ENCODE measurements at places on chromosomes 3 and 15.

GRCh38 chr3:40148827-40149226 lies 160.7 kb upstream of the EIF1B start:
- no peak for DNase-seq

DNA sequence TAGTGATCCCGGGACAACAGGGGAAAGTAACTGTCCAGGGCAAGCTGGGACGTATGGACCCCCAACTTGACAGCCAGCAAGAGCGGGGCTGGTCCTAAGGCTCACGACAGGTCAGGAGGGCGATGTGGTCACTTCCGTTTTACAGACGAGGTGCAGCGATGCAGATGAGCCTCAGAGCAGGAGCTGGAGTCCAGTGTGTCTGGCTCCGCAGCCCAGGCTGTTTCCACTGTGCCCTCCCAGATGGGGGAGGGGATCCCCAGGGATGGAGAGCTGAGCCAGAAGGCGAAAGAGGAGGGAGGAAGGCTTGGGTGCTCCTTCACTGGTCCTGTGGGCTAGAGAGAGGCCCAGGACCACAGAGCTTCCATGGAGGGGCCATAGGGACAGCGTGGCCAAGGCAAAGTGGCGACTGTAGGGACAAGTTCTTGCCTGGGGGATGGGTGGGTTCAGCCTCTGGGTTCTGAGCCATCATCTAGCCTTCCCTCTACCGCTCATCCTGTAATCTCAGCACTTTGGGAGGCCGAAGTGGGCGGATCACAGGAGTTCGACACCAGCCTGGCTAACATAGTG lies 5.7 kb downstream of the SNX33 start:
- no peak for DNase-seq

- DNase-seq: no peak
Observed at GRCh38 chr3:171465763-171466162, 5.6 kb upstream of the TNIK start.

DNA sequence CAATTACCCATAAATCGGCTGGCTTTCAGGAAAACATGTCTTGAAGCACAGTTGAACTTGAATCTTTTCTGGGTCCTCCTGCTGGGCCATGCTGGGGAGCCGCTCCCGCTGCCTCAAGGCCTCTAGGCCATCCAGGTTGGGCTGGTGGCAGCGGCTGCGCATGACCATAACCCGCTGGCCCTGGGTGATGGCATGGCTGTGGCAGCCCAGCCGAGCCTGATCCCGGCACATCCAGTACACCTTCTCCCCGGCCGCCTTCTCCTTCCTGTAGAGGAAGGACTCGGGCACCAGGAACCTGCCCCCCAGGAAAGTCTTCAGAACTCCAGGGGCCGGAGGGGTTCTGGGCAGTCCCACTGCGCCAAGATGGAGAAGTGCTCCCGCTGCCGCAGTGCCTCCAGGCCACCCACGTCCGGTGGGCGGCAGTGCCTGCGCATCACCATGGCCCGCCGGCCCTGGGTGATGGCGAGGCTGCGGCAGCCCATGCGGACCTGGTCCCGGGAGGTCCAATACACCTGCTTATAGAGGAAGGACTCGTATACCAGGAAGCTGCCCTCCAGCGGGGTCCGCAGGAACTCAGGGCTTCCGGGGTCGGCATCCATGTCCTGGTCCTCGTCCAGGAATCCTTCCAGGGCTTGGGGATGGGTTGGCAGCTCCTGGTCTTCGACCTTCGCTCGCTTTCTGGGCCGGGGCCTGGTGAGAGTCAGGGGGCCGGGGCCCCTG lies 84.3 kb upstream of the FXR1 start:
- DNase-seq: no peak

DNA sequence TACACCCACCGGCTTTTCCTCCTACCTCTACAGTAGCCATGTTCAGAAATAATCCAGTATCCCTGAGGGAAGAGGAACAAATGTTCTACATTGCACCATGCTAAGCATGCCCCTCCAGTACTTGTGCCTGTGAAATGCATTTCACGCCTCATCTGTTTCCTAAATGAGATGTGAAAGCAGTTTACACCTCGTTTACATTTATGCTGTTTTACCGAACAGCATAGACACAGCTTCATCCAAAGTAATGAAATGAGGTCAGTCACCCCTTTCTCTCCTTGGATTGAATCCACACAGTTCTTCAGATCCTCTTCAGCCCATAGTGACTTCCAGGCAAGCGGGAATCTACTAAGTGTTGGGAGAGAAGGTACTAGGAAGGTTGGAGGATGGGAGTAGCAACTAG lies 514.3 kb downstream of the PDCD6IP start:
- no peak for DNase-seq

GRCh38 chr3:152352554-152352953 lies 83.8 kb downstream of the MBNL1 start:
- no peak for DNase-seq

DNA sequence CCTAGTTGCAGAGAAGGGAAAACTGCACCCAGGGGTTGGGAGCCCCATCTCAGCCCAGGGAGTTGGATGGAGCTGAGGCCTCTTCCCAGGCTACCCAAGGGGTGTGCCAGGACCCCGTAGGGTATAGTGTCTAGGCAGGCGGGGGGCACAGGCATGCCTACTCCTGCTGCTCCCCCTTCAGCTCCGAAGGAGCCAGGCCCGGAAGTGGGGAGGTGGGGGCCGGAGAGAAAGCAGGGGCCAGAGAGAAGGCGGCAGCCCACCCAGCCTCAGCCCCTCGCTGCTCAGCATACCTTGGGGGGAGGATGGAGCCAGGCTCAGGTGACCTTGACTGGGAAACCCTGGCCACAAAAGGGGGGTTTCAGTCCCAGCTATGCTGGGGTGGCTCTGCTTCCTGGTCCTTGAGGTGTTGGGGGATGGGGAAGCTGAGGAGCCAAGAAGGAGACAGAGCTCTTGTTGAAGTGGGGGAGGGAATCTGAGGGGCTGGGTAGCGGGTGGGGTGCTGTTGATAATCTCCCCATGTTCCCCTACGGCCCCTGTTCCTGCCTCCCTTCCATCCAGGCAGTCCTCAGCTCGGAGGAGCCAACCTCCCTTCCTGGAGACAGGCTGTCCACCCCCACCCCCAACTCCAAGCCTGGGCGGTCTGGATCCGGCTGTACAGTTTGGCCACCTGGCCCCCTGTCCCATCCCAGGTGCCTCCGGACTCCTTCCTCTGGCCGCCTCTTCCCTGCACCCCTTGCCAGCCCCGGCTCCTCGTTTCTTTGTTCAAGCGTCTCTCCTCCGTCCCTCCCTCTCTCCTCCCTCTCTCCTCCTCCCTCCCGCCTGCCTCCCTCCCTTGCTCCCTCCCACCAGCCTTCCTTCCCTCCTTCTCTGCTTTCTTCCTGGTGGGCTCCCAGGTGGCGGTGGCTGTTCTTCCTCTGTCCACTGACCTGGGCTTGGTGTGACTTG lies 1.7 kb downstream of the SEMA3F start:
- DNase-seq: no peak

DNA sequence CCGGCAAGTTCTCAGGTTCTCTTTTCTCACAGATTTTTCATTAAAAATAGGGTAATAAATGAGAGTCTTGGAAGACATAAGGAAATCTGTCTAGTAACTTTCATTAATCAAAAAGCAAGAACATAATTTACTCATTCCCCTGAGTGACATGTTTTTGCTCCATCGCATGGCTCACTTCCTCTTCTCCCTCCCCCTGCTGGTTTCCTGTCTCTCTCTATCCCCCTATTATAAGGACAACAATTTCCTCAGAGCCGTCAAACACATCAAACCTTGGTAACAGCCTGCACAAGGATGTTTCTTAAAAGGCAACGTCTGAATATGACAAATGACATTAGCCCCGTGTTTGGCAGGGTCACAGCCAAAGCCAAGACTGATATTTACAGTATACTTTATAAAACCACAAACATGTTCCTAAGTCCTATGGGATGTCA lies 1149.6 kb downstream of the IGSF11 start:
- DNase-seq: no peak

DNA sequence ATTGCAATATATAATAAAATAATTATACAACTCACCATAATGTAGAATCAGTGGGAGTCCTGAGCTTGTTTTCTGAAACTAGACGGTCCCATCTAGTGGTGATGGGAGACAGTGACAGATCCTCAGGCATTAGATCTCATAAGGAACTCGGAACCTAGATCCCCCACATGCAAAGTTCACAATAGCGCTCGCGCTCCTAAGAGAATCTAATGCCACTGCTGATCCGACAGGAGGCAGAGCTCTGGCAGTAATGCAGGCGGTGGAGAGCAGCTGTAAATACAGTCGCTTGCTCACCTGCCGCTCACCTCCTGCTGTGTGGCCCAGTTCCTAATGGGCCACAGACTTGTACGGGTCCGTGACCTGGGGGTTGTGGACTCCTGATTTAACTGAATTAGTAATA lies 87.8 kb downstream of the P3H2 start:
- no peak for DNase-seq

DNA sequence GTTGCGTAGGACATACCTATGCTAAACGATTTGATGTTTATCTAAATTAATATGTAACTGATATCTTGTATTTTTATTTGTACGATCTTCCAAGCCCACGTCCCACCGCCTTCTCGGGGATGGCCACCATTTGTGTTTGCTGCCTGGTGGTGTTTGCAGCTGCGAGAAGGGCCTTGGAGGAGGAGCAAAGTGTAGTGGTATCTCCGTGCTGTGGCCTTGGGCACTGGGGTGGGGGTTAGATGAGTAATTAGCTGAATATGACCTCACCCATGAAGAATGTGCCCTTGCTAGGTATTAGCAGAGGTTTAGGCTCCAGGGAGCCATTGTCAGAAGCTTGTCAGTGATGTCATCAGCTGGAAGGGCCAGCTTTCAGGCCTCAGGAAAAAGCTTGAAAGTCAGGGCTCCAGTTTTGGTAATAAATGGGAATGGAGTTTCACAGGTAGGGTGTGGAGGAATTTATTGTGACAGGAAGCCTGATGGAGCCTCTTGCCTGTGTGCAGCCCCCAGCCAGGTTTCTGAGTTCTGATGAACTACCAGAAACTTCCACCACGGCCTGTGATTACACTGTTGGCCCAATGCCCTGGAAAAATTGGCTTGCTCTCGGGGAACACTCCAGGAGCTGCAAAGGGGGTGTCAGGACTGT lies 41.0 kb downstream of the FLNB start:
- no peak for DNase-seq

DNA sequence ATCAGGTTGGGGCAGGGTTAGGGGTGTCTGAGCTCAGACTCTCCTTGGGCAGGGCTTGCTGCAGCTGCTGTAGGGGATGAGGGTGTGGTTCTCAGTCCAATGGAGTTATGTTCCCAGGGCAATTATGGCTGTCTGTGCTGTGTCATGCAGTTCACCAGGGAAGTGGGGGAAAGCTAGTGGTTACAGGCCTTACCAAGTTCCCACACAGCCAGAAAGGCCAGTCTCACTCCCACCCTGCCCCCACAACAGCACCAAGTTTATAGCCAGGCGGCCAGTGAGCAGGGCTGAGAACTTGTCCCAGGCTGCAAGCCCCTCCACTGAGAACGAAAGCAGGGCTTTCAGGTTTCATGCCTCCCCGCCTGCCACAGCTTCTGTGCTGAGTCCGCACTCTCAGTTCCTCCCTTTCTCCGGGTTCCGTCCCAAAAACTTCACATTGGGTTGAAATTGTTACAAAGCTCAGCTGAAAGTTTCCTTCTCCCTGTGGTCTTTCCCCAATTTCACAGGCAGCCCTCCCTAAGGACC lies 19.6 kb upstream of the CPOX start:
- DNase-seq: no peak

- DNase-seq: no peak
Observed at GRCh38 chr3:188407158-188407880, 253.4 kb downstream of the LPP start.

- no peak for DNase-seq
Observed at GRCh38 chr3:144273601-144274000, 302.0 kb downstream of the DIPK2A start.

GRCh38 chr3:133208184-133208583 lies 170.0 kb downstream of the TMEM108 start:
- no peak for DNase-seq

DNA sequence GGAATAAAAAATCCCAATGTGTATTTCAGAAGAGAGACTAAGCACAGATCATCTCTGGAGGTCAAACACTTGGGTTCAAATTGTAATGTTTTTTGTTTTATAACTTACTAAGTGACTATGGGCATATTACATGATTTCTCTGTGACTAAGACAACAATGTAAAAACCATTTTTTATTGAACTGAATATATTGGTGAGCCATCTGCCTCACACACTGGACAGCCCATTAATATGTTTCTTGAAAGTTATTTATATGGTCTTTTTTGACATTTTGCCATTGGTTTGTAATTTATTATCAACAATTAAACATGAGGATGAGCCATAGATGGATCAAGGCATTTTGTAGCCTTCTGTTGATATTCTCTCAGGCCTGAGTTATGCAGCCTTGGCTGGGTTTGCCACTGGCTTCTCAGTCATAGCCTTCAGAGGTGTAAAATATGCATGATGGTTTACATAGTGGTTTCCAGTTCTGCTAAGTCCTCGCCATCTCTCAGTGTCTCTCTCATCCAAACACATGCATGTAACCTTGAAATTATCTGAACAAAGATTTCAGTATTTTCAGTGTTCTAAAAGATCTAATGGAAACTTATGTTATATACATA lies 997.2 kb downstream of the DIPK2A start:
- no peak for DNase-seq

DNA sequence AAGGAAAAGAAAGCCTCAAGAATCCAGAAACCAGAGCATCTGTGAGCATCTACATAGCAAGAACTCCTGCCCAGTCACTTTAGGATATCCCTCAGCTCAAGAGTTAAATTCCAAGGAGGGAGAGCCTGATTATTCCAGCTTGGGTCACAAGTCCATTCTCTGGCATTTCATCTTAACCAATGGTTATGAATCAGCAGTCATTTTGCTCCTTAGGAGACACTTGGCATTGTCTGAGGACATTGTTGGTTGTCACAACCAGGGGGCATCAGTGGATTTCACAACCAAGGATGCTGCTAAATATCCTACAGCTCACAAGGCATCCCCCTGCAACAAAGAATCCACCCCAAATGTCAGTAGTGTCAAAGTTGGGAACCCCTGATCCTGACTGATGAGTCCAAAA lies 51.0 kb upstream of the LMCD1 start:
- DNase-seq: no peak

DNA sequence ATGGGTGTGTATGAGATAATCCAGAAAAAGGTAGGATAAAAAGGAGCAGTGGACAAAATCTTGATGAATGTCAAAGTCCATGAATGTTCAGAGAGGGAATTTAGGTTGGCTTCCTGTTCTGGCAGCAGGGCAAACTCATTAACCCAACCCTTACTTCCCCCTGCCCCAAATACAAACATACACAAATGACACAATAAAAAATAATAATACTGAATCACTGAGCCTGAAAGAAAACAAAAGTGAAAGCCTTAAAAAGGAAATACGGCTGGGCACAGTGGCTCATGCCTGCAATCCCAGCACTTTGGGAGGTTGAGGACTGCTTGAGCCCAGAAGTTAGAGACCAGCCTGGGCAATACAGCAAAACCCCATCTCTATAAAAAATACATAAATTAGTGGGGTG lies 62.9 kb downstream of the GPR176 start:
- no peak for DNase-seq

Data from stimulated activated CD4-positive, alpha-beta T cell treated with anti-CD3 and anti-CD28 coated beads, TNF-alpha, amount 100 ng/mL, for 1 hour (primary cell).